ENCODE measurements at places on chromosomes 12 and 14.
A peak's percentile ranks its signal among the peaks of the same experiment; 100 is the strongest.

GRCh38 chr14:102688290-102688689 is 89.0 kb upstream of the TRAF3 start:
- DNase-seq, result no peak

GRCh38 chr12:31210541-31210940 is 115.4 kb downstream of the SINHCAF start:
- DNase-seq, result no peak

- DNase-seq, result peak; percentile 80
Observed at GRCh38 chr14:23056145-23056955, 970 bp downstream of the CDH24 start.

- DNase-seq, result no peak
Observed at GRCh38 chr14:72625689-72626088, 268.2 kb downstream of the DPF3 start.

DNA sequence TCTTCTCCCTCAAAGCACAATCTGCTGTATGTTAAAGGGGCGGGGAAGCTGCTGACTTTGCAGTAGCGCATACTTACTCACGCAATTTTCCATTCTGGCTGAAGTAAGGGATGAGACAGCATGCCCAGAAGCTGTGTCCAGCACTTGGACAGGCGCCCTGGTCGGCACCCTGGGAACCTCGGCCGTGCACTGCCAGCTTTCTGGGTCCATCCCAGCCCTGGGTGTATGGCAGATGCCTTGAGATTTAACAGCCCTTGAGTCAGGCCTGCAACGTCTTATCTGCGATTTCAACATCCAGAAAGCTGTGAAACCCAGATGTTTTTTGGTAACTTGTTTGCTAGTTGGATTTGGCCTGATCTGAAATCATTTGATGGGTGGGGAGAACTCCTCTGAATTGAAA is 16.1 kb downstream of the EML1 start:
- peak; percentile 63 for DNase-seq

GRCh38 chr12:117313926-117314325 is 47.5 kb downstream of the NOS1 start:
- DNase-seq, result no peak

DNA sequence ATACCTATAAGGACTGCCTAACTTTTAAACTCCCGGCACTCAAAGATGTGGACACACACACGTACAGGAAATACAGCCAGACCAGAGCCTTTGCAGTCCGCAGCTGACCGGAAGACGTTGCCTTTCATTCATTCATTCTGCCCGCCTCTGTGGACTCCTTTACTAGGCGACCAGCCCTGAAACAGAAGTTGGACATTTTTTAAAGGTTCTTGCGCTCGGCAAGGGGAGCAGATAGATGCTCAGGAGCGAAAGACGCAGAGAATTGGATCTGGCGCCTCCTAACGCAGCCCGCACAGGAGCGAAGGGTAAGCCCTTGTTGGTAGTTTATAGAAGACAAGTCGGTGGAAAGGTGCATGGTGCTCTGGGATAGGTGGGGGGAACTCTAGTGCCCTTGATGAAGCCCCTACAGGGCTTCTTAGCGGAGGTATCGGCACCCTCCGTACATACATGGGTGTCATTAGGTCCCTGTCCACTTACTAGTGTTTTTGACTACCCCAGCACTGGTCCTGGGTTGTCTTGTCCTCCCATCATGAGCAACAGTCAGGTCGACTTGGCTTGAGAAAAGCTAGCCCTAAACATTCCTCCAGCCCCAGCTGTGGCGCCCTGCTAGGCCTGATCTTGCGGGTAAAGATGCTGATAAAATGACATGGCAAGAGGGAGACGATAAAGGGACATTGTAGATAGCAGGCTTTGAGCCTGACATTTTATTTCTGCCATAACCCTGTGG is at the start of gene KDM2B:
KDM2B (minus strand) TSS at position 65 of the 727 bp plus-strand sequence. CDS start 112 bp downstream, outside the sequence.
- DNase-seq, result peak; percentile 56

GRCh38 chr12:93638095-93638494 is 39.1 kb upstream of the CRADD start:
- no peak for DNase-seq

- DNase-seq, result no peak
Observed at GRCh38 chr12:52184813-52185212, 7.0 kb downstream of the KRT80 start.

GRCh38 chr12:8590842-8591545 is 21.7 kb downstream of the AICDA start:
- no peak for DNase-seq

DNA sequence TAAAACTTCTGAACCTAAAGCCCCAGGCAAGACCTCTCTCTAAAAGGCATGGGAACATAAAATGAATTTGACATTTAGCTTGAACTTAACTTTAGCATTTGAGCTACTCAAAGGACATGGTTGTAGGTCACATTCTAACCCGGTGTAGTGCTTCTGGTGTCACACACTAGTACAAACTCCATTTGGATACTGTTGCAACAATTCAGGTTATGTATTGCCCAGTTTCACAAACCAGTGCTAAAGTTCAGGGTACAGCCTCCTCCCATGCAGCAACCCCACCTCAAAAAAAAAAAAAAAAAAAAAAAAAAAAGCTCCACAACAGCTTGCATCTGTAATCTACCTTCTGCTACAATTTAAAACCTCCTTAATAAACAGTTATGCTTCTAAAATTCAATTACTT is 7.8 kb downstream of the PPTC7 start:
- no peak for DNase-seq

DNA sequence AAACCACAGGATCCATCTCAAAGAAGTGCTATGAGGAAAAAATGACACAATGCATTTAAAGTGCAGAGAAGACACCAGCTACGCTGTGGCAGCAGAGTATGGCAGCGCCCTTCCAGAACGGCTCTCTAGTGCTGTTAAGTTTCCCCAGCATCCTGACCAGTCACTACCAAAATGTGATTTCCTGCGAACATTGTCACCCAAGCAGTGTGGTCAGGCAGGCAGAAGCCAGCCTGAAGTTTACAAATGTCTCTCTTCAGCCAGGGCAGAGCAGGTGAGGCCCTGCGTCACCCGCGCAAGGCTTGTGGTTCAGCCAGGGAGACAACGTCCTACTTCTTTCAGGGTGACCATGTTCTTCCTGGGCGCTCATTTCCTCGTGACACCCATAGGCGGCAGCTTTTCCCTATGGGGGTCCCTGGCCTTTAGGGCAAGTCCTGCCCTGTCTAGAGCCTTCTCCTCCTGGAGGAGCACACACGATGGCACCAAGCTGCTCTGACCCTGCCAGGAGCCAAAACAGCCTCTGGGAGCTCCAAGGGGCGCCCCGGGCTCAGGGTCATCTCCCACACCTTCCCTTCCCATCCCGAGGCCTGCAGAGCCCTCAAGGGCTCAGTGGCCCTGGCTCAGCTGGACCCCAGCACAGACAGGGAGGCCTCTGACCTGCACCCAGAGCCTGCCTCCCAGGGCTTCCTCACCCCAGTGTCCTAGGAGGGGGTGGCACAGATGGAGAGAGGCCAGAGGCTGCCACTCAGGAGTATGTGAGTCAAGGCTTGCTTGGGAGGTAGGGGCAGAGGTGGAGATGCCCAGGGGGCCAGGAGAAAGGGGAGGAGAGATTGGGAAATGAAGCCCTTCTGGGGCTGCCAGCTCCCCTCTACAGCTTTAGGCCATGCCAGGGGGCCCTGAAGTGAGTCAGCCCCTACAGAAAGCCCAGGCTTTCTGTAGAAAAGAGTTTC is 41.9 kb downstream of the PSMA6 start:
- DNase-seq, result peak; percentile 32

DNA sequence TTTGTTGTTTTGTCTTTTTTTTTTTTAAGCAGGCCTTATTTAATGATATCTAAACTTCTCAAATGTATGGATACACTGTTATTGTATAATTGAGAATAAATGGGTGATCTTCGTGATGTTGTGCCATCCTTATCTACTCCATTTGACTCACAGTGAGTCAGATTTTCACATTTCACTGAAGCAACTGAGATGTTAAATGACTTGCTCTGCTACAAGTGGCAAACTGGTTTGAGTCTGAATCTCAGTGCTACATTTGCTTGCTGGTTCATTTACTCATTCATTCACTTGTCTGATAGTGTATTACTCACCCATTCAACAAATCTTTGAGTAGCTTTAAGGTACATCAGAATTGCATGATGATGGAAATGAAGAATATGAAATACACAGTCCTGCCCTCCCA is 2.6 kb downstream of the KIAA0586 start:
- DNase-seq, result no peak

- DNase-seq, result no peak
Observed at GRCh38 chr14:102824832-102825231, 47.6 kb downstream of the TRAF3 start.

- DNase-seq, result no peak
Observed at GRCh38 chr12:76250256-76250655, 98.0 kb downstream of the BBS10 start.

DNA sequence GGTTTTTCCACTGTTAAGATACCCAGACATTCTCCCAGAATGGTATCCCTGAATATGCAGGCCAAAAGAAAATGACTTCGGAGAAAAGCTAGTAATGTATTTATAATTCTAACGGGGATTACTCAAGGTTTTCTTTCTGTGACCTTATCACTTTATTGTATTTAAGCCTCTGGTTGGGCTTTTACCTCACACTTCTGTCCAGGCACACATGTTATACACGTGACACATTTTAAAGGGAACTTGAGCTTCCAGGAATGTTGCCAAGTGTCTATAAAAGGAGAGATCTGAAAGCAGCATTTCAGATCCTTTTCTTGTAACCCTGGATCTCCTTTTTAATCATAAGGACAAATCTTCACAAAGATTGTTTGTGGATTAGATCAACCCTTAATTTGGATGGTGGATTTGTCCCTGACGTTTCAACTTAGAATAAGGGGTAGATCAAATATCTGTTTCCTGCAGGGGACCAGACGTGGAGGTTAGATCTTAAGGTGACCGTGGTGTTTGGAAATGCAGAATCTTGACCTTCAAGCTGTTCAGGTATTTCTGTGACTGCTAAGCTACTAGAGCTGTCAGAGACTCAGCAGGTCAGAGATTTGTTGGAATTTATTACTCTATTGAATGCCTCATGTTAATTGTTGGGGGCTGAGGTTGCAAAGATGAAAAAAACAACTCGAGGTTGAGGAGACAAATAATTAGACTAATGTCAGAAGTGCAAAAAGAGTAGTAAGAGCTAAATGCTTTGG is 1.5 kb downstream of the CIPC start:
- no peak for DNase-seq

DNA sequence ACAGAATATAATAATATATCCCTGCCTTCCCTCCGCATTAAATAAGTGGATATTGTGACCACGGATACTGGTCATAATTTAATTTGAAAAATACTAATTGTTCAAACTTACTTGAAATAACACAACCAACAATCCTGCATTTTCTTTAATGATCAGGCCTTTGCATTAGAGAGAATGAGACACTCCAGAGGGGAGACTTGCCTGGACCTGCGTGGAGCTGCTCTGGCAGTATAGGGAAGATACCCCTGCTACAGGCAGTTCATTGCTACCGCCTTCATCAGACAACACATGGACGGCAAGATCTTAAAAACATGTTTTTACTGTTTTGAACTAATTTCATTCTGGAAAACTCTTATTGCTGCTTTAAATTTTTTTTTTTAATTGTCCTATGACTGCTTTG is 211.0 kb upstream of the FAR2 start:
- no peak for DNase-seq

DNA sequence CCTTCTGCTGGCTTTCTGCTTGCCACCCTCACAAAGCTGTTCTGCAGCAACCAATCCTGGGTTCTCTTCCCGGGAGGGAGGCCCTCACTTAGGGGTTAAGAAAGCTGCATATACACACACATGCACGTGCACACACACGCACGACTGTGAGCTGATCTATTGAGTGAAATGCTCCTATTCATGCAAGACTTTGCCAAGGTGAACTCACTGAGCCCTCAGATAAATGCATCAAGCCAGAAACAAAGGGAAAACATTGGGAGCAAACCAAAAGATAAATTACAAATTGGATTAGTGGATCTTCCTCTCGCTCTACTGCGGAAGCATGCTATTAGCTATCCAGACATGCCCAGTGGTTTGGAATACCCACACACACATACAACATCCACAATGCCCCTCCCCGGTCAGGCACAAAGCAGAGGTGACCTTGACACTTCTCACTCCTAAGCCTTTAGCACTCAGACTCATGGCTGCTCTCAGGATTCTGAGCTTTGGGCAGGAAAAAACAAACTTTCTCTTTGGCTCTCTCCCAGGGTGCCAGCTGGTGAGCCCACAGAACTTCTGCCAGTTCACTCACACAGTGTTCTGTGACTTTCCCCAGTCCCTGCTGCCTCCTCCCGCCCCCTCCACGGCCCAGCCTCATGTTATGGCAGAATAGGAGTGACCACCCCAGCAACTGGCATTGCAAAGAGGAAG is 320.0 kb downstream of the DPF3 start:
- no peak for DNase-seq

DNA sequence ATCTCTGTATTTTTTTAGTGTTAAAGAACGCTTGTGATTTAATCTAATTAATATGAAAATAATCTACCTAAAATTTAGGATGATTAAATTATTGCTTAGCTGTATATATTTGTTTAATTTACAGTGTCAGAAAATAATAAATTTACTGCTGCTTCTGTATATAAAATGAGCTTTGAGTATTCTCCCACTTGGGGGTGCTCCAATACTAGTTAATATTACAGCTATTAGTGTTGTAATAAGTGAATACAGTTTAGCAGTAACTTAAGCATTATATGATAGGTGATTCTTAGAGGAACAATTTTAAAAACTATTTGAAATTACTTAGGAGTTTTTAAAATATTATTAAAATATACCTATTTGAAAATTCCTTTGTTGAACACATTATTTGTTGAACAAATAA is 62.2 kb downstream of the PAPOLA start:
- DNase-seq, result no peak

DNA sequence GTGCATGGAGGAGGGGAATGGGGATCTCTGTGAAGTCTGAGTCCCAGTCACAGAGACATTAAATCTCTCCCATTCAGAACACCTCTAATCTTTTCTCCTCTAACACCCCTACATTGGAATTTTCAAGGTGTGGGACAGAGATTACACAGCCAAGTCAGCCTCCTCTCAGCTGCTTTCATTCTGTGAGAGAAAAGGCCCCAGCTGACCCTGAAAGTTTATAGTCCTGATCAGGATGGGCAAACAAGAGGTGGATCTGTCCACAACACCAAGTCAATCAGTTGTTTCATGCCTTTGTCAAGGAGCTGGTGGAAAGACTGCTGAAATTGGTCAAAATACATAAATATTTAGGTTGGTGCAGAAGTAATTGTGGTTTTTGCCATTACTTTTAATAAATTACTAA is 218.9 kb downstream of the SEC23A start:
- DNase-seq, result no peak

- DNase-seq, result no peak
Observed at GRCh38 chr12:82833481-82833880, 146.8 kb downstream of the TMTC2 start.

- DNase-seq, result peak; percentile 34
Observed at GRCh38 chr12:14723763-14724162, 27.4 kb upstream of the GUCY2C start.

- DNase-seq, result no peak
Observed at GRCh38 chr12:129753586-129753985, 150.2 kb downstream of the TMEM132D start.

GRCh38 chr12:106711316-106711715 is 63.2 kb upstream of the RIC8B start:
- no peak for DNase-seq

GRCh38 chr14:61102549-61103466 is 121.8 kb downstream of the SLC38A6 start:
- DNase-seq, result no peak

GRCh38 chr12:66066137-66066928 is 64.2 kb downstream of the LLPH start:
- DNase-seq, result no peak
